Non-pigmented ciliary epithelial cell (primary cell): ENCODE measurements at places on chromosomes 16 and 17.

- no peak for DNase-seq
Measured at GRCh38 chr17:7324438-7324779, 4.7 kb downstream of the NEURL4 start.

GRCh38 chr17:39209317-39210092 is 9.4 kb downstream of the RPL19 start:
- no peak for DNase-seq

DNA sequence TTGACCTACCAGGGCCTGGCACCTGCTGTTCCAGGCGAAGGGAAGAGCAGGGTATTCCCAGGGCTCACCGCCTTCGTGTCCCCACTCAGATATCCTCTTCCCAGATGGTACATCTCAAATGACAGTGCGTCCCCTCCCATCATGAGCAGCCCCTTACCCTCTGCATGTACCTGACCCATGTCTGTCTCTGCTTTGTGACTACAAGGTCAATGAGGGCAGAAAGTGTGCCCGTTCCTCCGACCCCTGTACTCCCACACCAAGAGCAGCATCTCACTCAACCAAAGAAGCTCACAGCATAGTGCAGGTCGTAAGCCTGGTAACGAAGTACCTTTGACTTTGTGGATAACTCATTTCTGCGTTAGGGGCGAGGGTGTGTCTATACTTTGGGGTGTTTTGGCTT is 142.6 kb downstream of the KATNIP start:
- DNase-seq: no peak

GRCh38 chr16:26031286-26031685 is 339.5 kb downstream of the HS3ST4 start:
- DNase-seq: no peak

DNA sequence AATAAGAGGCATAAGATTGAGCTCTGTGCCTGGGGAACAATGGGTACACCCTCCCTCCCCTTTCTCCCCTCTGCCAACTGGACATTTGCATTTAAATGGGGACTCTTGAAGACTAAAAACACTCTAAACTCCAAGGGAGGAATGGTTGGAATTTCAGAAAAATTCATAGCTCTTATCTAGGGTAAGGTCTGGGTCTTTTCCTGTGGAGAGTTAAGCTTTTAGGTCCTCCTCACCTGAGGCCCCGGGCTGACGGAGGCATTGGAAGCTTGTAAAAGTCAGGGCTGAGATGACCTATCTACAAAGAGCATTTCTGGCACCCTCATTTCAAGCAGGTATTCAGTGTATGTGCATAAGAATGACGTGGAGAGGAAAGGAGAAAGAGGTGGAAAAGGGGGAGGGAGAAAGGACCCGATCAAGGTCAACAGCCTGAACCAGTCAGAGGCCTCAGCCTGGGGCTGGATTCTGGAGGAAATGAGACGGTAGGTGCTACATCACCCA is 78.0 kb downstream of the RAP1GAP2 start:
- no peak for DNase-seq

- peak; percentile 97 for DNase-seq
Measured at GRCh38 chr17:2172077-2172851, 117.4 kb downstream of the HIC1 start.

DNA sequence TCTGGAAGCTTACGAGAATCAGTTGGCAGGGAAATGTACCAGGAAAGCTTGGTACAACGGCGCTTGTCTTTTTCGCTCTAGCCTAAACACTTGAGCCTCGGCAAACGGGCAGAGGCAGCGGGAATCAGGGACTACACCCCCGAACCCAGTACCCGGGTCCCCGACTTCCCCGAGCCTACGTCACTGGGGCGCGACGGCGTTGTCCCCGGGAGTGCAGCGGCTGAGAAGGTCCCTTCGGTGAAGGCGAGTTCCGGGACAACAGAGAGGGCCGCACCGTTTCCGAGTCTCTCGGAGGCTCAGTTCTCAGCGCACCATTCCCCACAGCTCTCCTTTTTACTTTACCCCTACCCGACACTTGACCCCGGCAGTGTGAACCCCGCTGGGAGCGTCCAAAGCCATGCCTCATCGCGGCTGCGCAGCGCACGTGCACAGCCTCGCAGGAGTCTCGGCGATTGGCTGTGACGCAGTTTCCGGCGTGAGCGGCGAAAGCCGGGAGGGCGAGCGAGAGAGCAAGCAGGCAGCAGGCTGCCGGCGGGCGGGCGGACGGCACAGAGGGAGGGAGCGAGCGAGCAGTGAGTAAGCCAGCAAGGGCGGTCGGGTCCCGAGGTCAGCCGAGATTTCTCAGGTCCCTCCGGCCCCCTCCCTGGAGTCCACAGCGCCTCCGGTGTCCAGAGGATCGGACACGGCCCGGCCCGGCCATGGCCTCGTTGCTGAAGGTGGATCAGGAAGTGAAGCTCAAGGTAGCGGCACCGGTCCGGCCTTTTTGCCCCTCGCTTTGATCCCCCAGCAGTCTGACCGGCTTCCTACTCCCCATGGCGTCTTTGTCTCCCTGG is at the start of gene PSME3:
TSS of gene PSME3 (plus strand) at position 464 of the 833 bp plus-strand sequence. CDS start at position 699, 235 bp downstream.
- no peak for DNase-seq

DNA sequence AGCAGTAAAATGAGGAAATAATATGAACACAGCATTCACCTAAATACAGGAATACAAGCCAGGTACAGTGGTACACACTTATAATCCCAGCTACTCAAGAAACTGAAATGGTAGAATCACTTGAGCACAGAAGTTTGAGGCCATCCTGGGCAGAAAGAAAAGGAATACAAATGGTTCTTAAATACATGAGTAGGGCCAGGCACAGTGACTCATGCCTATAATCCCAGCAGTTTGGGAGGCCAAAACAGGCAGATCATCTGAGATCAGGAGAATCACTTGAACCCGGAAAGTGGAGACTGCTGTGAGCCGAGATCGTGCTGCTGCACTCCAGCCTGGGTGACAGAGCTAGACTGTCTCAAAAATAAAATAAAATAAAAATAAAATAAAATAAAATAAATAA is 23.0 kb upstream of the SMG8 start:
- DNase-seq: no peak

GRCh38 chr17:30450125-30451027 is 26.8 kb upstream of the GOSR1 start:
- no peak for DNase-seq

- no peak for DNase-seq
Measured at GRCh38 chr16:53091466-53092211, 36.8 kb downstream of the CHD9 start.

DNA sequence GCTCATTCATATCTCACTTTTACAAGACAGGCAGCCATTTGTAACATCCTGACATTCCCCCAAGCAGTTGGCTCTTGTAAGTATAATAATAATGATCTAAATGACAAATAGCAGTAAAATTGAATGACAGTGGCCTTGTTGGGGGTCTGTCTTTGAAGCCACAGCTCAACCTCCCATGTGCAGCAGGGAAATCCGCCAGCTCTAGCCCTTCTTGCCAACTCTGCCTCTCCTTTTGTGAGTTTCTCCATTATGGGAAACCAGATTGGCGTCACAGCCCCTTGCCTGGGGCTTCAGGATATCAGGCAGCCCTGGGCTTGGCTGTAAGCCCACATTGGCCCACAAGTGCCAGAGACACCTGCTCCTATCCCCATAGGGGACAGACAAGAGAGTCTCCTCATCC is 70.4 kb upstream of the CACNG5 start:
- DNase-seq: no peak

DNA sequence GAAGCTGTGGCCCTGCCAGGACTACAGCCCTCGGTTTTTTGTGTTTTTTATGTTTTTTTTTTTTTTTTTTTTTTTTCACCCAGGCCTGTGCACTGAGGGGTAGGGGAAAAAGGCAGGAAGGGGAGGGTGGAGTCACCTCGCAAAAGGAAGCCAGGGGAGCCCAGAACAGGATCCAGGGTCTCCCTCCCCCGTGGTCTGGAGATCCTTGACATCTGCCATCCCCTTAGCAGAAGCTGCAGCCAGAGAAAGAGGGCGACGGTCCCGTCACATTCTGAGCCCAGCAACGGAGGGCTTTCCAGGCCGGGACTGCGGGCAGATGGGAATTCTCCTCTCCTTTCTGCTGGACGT is 29.1 kb upstream of the PHOSPHO1 start:
- DNase-seq: no peak

GRCh38 chr17:36932694-36933511 is 4.4 kb upstream of the LHX1 start:
- DNase-seq: no peak

GRCh38 chr17:75307957-75308731 is 18.9 kb upstream of the SLC25A19 start:
- no peak for DNase-seq

DNA sequence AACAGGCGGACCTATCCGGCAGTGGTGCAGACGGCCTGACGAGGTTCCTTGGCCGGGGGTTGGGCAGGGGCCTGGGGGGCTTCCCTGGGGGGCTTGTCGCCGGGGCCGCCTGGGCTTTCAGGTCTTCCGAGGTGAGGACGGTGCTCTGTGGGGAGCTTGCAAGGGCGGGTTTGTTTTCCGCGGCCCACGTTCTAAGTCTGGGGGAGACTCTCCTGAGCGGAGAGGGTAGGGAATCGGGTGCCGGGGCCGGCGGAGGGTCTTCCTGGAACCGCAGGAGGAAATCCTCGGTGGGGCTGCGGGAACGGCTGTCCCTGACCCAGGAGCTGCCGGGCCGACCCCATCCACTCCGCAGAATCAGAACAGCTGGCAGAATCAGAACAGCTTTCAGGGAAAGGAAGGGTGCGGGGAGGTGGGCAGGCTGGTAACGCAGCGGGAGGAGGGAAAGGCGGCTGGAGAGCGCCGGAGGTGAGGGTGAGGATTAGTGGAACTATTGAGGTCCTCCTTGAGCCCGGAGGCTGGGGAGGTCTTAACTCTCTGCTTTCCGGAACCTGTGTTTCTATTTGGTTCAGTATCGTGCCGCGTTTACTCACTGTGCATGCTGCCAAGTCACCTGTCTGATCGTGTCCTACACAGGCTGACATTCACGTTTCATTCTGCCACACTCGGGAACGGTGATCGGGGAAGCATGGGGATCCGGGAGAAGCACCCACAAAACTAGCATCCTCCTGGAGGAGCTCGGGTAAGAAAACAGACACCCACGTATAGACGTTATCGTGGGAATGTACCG is 28.9 kb downstream of the CPSF4L start:
- DNase-seq: no peak
